ENCODE measurements at places on chromosomes 1 and 21.

- no peak for DNase-seq
Measured at GRCh38 chr1:3505161-3505560, 50.7 kb downstream of the ARHGEF16 start.

GRCh38 chr1:162292422-162292849, 84.2 kb downstream of the SPATA46 start:
- DNase-seq: no peak

GRCh38 chr1:116690396-116690848, 22.9 kb upstream of the IGSF3 start:
- DNase-seq: no peak

GRCh38 chr1:10765734-10766478, 30.5 kb downstream of the CASZ1 start:
- no peak for DNase-seq

GRCh38 chr1:180309338-180309737, 79.3 kb downstream of the LHX4 start:
- no peak for DNase-seq

- no peak for DNase-seq
Measured at GRCh38 chr1:209893751-209894150, 44.3 kb upstream of the SYT14 start.

DNA sequence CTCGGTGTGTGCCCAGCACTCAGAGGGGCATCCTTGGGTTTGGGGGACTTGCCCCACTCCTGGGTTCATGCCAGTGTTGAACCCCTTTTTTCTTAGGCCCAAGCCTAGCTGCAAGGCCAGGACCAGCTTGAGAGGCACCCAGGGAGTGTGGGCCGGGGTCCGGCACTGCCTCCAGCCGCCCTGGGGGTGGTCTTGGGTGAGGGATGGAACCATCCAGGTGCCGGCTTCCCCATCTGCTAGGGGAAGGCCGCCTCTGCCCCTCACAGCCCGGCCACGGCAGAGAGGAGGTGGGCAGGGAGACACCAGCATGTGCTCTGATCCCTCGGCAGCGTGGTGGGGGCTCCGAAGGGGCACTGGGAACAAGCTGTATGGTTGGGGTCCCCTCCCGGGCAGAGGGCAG, 50.2 kb upstream of the ARHGEF16 start:
- DNase-seq: no peak

DNA sequence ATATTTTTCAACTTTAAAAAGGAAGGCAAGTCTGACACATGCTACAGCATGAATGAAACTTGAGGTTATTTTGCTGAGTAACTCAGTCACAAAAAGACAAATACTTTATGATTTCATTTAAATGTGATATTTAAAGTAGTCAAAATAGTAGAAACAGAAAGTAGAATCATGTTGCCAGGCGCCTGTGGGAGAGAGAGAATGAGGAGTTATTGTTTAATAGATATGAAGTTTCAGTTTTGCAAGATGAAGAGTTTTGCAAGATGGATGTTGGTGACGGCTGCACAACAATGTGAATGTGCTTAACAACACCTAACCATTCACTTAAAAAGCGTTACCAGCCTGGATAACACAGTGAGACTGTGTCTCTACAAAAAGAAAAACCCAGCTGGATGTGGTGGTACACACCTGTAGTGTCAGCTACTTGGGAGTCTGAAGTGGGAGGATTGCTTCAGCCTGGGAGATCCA, 20.7 kb upstream of the ATP1A1 start:
- no peak for DNase-seq

GRCh38 chr21:45048968-45049367, 25.4 kb upstream of the ADARB1 start:
- no peak for DNase-seq

- no peak for DNase-seq
Measured at GRCh38 chr1:163130225-163130856, 61.2 kb downstream of the RGS4 start.

DNA sequence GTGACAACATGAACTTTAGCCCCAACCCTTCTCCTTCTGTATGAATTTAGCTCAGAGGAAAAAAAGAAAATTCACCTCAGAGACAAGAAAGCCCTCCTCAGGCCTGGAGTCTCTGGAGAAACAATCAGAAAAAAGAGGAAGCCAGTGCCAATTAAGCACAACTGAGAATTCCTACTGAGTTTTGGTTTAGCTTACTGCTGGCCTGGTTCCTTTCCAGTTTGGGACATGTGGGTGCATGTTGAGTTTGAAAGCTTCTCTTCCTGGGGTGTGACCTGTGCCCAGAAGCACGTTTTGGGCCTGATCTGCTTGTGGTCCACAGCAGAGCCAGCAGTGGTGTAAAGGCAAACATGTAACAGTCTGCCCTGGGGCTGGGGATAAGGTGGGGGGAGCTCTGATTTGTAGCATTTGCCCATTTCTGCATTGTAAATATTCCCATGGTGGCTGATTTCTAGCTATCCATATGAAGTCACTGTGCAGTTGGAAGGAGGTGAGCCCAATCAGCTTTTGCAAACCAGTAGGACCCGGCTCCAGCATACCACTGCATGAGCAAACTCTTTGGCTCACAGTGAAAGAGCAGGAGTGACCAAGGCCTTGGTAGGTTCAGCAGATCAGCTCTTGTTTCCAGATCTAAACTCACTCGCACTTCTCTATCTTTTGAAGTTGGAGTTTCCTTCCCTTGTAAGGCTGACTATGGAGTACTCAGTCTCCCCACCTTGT, 4.7 kb upstream of the THEM5 start:
- no peak for DNase-seq

DNA sequence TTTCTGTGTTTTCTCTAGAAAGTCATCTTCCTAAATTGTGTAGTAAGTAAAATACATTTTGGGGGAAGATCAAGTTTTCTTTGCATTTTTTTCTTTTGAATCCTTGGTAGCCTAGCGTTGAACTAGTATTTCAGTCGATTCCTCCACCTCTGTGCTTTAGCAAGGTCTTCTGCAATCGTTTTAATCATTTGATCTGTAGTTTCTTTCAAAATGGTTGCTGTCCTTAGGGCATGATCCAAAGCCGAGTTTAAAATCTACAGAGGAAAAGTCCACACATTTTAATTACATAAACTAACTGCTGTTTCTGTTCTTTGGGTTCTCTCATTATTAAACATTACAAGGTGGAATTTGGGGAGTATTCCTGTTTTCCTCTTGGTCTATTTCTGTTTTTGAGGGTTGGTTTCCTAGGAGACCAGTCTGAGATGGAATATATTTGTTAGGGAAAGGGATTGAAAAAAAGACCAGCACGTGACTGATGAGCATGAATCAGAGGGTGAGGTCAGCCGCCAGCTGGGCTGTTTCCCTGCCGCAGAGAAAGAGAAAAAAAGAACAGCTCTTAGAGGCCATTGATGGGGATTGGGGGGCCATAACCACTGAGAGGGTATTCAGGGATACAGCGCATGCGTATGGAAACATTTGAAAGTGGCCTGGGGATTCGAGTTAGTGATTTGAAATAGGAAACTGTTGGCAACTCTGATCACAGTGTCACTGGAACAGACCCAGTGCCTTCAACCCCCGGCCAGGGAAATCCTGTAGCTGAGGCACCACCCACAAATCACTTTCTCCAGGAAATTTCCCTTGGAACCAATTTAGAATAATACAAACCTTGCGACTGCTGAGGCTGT, 40.6 kb downstream of the AKNAD1 start:
- no peak for DNase-seq

DNA sequence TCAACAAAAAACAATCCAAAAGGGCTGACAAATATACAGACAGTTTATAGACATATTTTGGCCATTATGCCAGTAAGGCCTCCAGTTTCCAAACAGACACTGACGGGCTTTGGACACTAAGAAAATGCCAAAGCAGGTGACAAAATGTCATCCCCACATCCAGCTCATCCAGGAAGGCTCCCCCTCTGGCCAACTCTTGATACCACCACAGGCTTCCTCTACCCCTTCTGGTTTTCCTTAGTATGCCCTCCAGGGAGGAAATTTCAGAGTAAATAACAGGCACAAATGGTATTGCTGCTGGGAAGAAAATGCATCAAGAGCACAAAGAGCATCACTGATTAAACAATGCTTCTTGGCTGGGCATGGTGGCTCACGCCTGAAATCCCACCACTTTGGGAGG, 225.3 kb downstream of the VAV3 start:
- no peak for DNase-seq

DNA sequence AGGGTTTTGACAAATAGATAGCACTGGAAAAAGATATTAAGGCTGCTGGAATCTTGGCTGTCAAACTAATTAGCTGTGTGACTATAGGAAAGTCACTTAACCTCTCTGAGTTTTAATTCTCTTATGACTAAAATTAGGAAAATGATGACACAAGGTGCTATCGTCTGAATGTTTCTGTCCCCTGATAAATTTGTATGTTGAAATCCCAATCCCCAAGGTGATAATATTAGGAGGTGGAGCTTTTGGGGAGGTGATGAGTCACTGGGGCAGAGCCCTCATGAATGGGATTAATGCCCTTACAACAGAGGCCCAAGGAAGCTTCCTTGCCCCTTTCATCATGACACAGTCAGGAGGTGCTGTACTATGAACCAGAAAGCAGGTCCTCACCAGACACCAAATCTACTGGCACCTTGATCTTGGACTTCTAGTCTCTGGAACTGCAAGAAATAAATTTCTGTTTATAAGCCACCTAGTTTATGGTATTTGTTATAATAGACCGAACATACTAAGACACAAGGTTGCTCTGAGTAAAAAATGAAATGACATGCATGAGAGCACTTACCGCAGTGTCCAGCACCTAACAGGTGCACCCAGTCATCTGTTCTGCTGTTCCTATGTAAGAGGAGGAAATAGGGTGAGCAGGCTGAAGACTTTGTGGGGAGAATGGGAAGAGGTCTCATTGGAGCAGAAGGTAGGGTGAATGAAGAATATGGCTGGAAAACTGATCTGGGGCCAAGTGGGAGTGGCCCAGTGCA, 26.3 kb upstream of the DISP1 start:
- no peak for DNase-seq

DNA sequence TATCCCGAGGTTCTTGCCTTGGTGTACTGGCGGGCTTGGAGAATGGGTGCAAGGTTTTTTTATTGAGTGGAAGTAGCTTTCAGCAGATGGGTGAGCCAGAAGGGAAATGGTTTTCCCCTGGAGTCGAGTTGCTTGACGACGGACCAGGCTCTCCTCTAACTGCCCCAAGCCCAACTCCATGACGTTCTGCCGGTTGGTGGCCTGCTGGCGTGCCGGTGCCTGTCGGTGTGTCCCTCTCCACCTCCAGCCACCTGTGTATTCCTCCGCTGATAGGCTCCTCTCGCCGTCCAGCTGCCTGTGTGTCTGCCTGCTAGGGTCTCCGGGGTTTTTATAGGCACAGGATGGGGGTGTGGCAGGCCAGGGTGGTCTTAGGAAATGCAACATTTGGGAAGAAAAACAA, 34.3 kb upstream of the PTGFRN start:
- no peak for DNase-seq

- DNase-seq: no peak
Measured at GRCh38 chr1:64759968-64760367, 15.1 kb downstream of the RAVER2 start.

DNA sequence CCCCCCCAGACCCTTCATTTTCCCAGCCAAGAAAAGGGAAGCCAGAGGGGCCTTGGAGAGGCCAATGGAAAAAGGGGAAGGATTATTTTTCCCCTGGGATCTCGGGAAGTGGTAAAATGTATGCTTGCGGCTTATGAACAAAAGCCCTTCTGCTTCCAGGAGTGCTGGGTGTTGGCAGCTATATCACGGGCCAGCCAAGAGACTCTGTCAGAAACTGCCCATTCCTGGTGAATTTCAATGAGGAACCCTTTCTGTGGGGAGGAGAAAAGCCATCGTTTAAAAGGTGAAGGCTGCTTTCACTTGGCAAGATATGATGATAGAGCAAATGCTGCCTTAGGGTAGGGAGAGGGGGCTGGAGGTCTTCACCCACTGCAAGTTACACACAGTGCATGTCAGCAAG, 69.7 kb upstream of the ZC3H12A start:
- no peak for DNase-seq

DNA sequence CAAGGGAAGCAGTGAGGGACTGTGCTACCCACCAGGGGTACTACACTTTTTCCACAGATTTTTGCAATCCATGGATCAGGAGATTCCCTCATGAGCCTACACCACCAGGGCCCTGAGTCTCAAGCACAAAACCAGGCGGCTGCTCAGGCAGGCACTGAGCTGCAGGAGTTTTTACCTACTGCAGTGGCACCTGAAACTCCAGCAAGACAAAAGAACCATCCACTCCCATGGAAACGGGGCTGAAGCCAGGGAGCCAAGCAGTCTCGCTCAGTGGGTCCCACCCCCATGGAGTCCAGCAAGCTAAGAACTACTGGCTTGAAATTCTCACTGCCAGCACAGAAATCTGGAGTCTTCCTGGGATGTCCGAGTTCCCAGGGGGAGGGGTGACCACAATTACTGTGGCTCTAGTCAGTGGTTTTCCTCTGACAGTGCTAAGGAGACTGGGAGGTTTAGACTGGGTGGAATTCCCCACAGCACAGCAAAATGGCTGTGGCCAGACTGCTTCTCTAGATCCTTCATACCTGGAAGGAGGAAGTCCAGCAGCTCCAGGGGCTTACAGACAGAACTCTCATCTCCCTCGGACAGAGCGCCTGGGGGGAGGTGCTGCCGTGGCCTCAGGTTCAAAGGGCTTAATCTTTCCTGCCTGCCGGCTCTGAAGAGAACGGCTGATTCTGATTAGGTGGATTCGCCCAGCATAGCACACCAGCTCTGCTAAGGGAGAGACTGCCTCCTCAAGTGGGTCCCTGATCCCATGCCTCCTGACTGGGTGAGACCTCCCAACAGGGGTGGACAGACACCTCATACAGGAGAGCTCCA, 437.8 kb downstream of the LTN1 start:
- DNase-seq: no peak

DNA sequence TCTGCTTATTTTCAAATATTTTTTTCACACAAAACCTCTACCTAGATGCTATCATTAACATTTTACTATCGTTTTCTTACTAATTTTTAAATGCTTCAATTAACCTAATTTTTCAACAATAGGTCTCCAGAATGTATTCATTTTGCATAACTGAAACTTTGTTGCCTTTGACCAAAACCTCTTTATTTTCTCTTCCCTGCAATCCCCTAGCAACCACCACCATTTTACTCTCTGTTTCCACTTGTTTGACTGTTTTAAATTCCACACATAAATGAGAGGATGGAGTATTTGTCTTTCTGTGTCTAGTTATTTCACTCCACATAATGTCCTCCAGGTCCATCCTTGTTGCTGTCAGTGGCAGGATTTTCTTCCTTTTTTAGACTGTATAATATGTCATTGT, 9.5 kb upstream of the F13B start:
- DNase-seq: no peak

DNA sequence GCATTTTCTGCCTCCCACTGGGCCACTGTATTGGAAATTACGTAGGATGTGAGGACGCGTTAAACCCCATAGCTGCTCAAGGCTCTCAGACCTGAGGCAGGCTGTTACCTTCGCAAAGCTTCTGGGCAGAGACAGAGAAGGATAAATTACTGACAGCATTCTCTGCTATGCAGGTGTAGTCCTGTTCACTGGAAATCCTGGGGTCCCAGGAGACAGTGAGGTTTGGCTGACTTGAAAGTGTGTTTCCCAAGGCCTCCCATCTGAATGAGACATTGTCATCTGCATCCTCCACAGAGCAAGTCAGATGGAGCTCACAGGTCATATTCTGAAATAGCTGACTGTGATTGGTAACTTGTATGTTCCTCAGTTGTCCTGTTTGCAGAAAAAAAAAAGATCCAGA, 32.0 kb downstream of the SLAMF6 start:
- no peak for DNase-seq

GRCh38 chr1:106727171-106727570, 329.3 kb upstream of the PRMT6 start:
- no peak for DNase-seq
